ENCODE measurements at places on chromosomes 5 and 9.

GRCh38 chr9:107650321-107650720 is 160.8 kb upstream of the KLF4 start:
- DNase-seq: no peak

DNA sequence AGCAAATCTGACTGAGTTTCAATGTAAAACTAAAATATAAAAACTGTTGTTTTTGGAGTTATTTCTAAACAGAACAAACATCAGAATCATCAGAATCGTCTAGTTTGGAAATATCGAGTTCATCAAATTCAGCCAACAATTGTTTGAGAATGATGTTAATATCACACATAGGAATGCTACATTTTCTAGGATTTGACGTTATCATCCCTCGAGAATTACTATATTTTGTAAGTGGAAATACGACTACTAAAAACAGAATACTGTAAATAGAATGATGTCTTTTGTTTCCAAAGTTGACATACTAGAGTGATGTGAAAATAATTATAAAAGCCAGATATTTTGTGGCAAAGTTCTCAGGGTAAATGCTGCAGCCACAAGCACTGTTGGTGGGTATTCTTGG is 805.9 kb downstream of the TLE1 start:
- no peak for DNase-seq

DNA sequence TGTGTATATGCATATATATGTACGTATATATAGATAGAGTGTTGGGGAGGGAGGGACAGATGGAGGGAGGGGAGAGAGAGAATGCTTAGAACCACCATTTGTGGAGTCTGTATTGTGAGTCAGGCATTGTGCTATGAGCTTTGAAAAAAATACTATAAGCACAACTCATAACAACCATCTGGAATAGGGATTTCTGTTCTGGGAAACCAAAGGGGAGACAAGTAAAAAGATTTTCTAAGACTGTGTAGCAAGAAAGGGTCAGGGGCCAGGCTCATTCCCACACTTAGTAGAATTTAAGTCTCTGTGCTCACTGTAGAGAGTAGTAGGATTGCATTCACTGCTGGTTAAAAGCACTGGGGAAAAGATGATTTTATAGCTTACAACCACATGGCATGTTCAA is 202.3 kb upstream of the SGCD start:
- DNase-seq: no peak

GRCh38 chr9:115005322-115005721 is 74.9 kb upstream of the TNFSF8 start:
- DNase-seq: no peak

DNA sequence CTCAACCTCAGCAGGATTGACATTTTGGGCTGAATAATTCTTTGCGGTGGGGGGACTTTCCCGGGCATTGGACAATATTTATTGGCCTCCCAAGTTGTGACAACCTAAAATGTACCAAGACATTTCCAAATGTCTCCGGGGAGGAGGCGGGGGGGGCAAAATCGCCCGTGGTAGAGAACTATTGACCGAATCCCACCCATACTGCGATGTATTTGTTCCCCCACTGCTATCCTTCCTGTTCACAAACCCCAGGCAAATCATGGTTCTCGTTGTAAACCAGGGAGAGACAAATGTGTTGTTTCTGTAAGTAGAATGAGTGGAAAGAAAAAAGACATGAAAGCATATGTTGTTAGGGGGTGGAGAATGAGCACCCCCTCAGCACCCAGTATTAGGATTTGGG is 141.9 kb downstream of the PSAT1 start:
- no peak for DNase-seq

- DNase-seq: no peak
These were observed 227.8 kb downstream of the SEMA5A start for GRCh38 chr5:9318031-9318430.

DNA sequence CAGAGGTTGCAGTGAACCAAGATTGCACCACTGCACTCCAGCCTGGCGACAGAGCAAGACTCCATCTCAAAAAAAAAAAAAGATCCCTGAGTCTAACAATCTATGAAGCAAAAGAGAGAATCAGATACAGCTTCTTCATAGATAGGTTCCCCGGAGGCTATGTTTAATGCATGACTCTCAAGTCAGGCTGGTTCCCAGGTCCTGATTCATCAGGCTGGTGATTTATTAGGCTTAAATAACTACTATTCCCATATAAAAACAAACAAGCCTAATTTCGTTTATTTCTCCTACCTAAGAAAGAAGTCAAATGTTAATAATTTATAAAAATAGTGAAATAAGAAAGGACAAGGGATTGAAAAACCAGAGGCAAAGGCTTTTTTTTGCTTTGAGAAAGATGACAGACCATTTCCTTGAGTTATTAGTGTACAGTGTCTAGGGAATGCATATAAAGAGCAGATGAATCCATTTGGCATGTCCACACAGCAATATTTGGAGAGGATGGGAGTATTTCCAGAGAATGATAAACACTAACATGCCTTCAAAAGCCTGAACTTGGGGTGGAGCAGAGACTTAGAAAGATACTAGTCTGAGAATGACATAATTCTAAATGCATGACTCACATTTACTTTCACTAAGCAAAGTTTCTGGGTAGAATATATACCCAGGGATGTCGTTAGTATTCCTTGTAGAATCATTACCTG is 115.3 kb downstream of the NREP start:
- no peak for DNase-seq

DNA sequence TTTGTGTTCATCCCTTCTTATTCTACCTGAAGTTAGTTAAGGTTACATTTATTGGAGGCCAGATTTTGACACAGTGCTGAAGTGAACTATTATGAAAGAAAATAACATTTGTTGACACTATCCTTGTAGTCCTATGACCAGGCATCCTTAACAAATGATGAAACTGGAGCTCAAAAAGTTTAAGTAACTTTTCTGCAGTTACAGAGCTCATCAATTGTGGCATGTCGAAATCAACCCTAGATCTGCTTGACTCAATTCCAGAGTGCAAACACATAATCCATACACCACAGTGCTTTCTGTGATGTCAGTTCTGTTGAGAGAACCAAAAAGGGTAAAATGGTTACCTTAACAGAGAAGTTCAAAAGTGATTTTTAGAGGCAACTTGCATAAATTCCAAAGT is 28.6 kb downstream of the KCNN2 start:
- no peak for DNase-seq

- DNase-seq: no peak
These were observed 56.3 kb downstream of the TMEM174 start for GRCh38 chr5:73229271-73229670.

DNA sequence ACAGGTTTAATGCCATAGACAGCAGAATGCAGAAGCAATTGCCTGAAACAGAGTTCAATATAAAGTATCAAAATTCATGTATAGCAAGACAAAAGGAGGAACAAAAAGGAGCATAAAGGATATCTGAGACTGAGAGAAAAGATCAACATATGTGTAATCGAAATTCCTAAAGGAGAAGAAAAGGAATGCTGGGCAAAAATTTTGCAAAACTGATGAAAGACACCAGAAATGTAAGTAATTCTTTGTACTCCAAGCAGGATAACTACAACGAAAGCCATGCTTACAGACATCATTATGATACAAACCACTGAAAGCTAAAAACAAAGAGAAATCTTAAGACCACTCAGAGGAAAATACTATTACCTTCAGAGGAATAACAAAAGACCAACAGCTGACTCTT is 72.8 kb upstream of the MTAP start:
- no peak for DNase-seq

DNA sequence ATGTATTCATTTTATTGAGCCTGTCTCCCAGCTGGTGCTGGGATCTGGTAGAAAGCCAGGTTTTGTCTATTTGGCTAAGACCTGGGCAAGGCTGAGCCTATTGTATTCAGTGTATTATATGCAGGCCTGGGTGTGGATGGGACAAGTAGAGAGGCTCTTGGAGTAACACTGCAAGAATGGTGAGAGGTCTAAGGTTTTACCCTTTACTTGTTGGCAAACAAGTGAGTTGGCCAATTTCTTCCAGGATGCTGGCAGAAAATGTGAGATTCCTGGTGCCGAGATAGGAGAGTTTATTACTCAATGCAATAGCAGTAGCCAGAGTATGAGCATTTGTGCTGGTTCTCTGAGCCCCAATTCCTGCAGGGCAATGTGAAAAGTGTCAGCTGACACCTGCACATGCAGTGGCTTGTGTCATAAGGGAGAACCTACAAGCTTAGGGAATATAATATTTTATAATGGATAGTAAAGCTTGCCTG is 141.7 kb upstream of the PRLR start:
- no peak for DNase-seq

DNA sequence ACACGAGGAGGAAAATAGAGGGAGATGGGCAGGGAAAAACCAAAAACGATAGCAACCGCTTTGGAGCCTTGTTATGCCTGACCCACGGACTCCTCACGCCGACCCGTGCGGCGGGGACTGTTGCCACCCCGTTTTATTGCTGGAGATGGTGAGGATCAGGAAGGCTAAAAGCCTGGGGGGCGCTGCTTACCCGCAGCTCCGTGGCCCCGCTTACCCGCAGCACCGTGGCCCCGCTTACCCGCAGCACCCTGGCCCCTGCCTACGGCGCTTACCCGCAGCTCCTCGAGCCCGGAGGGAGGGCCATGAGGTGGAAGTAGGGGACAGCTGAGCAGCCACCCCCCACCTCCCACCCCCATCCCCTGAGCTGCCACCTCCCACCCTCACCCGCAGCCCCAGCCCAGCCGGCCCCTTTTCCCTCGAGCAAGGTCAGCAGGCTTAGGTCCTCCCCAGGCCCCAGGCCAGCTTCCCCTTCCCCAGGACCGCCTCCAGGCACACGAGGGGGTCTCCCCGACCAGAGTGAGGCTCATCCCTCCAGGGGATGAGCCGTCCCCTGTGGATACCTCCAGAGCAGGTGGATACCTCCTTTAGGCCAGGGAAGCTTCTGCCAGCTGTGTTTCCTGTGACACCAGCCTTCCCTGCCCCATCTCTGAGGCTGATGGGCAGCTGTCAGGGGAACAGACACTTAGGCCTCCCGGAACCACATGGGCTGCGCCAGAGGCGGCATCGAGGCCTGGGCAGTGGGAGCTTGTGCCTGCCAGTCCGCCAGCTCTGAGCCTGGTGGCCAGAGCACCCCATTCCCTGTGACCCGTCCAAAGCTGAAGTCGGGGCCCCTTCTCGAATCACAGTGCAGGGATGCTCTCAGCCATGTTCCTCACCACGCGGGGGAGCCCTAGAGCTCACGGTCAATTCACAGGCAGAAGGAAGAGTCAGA is 92.3 kb downstream of the LMX1B start:
- no peak for DNase-seq

GRCh38 chr9:105243015-105243686 is 1.3 kb upstream of the SLC44A1 start:
- DNase-seq: no peak

DNA sequence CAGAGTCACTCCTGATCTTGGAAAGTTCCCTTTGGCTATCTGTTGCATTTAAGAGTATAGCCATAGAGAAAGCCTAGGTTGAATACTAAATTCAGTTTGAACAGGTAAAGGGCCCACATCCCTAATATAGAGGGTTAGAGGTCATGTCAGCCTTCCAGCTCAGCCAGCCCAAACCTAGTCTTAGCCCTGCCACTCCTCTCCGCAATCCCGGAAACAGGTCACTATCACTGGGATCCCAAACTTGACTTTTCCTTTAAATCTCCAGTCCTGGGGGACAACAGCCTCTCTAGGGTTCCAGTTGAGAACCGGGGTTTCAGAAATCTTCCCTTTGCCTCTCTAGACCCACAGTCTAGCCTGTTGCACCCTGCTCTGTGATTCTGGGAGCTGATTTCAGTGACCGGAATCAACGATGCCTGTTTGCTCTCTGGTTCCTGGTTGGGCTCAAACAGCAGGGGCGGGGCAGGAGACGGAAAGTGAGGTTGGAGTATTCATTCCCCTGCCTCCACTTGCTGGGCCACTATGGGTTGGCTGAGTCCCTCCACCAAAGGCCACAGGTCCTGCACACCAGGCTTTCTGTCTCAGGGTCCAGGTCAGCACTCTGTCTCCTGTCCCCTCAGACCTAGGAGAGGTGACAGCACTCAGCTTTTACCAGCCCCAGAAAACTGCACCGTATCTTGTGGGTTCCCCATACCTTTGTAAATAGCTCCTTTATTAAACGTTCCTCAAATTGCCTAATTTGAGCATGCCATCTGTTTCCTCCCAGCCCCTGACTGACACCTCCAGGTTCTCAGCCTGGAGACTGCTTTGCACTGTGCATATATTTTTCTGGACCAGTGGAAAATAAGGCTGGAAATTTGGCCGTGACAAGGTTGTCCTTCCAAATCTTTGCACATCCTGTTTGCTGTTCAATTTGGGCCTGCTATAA is 23.8 kb upstream of the CPEB4 start:
- no peak for DNase-seq

GRCh38 chr9:14096258-14096922 is 217.6 kb downstream of the NFIB start:
- DNase-seq: no peak

DNA sequence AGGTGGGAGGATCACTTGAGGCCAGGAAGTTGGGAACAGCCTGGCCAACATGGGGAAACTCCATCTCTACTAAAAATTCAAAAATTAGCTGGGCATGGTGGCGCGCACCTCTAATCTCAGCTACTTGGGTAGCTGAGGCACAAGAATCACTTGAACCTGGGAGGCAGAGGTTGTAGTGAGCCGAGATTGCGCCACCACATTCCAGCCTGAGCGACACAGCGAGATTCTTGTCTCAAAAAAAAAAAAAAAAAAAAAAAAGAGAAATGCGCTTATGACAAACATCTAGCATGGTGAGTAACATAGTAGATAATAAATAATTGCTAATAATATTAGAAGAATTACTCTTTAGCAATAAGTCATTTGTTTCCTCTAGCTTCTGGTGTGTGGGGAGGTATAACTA is 25.9 kb downstream of the RUSC2 start:
- no peak for DNase-seq

GRCh38 chr5:116035123-116035522 is 2.9 kb downstream of the ARL14EPL start:
- no peak for DNase-seq

DNA sequence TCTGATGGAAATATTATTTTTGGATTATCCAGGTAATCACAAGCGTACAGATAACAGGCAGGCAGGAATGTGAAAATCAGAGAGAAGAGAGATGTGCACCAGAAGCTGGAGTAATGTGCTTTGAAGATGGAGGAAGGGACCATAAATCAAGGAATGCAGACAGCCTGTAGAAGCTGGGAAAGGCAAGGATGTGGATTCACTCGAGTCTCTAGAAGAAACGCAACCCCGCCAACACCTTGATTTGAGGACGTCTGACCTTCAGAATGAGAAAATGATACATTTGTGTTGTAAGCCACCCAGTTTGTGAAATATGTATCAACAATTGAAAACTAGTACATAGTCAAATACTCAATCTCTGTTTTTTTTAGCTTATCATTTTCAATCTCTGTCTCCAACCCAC is 207.6 kb upstream of the MPDZ start:
- no peak for DNase-seq

- DNase-seq: no peak
These were observed 515.2 kb upstream of the BRINP1 start for GRCh38 chr9:119884438-119884837.

DNA sequence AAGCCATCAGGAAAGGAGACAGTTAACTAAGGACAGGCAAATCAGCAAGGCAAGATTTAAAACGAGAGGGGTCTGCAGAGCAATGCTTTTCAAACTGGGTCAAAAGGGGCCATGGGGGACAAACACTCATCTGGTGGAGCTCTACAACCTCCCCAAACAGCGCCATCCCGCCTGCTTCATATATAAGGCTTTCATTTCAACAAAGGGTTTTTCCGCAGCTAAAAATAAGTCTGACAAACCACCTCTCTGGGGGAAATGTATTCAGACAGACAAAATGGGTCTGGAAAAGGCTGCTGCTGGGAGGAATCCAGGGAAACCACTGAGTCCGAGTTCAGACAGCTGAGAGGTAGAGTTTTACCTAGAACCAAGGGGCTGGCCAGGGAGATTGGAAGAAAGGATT is 8.3 kb upstream of the SEPTIN8 start:
- DNase-seq: no peak

- DNase-seq: no peak
These were observed 408.1 kb downstream of the HTR1A start for GRCh38 chr5:63554191-63554590.

Data from GOT3 (cell line).